ENCODE measurements at places on chromosomes 3 and 15. TPM values are rescaled to one million over a fixed set of nuclear protein-coding genes. Genes with fewer than 3 reads are reported as not detected.
A peak's percentile ranks its signal among the peaks of the same experiment; 100 is the strongest.

DNA sequence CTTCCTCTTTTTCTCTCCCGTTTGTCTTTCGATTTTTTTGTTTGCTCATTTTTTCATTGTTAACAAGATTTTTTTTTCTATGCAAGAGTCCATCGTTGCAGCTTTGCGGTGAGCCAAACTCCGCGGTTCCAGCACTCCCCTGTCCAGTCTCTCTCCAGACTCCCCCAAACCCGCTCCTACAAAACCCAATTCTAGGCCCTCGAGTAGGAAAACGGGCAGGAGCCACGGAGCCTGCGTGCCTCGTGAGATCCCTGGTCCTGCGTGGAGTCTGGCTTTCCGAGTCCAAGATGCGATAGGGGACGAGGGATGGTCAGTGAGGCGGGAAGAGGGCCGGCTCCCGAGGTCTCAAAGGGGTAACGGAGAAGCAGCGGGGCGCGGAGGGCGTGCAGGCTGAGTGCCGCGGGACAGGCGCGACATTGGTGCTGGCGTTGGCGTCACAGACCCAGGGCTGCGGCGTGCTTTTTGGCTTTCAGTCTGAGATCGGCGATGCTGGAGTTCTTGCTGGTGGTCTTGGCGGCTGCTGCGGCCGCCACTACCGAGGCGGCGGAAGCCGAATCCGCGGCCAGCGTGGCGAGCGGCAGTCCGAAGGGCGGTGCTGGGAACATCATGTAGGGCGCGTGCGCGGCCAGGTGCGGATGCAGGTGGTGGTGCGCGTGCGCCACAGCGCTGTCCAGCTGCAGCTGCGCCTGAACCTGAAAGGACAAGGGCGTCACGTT is 8.5 kb downstream of the SHOX2 start:
- DNase-seq = peak; percentile 95

DNA sequence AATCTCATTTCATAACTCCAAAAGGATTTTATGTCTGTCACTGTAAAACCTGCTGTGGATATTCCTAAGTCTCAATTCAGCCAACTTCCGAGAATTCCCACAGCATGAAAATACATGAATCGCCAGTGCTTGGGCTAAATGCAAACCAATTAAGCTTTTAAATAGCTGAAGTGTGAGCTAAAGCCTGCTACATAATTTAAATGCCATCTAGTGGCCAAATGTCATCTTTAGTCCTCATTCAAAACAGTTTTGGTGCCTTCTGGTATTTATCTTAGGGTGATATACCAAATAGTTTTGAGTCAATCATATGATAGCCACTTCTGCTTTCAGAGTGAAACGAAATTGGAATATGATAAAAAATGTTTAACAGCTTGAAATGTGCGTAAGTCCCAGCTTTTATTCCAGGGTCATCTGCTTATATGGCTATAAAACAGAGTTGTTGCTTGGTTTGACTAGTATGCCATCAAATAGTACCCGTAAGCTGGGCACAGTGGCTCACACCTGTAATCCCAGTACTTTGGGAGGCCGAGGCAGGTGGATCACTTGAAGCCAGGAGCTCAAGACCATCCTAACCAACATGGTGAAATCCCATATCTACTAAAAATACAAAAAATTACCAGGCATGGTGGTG is 41.8 kb upstream of the CCNL1 start:
- peak; percentile 81 for DNase-seq

GRCh38 chr3:41600616-41601015 is 361.3 kb downstream of the ULK4 start:
- DNase-seq = no peak

DNA sequence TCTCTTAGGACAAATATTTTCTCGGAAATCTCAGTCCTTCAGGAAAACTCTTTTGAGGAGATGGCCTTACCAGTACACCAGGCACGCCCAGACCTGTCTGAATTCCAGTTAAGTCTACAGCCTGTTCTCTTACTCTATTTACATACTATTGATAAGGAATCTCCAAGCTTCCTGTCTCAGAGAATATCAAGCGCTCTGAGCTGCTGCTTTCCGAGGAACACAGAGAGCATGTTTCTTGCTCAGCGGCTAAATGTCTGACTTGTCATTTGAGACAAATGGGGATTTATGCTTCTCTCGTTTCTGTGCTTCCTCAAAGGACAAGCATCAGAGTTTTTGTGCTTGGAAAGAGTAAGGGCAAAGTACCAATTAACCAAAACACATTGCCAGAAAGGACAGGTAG is 112.4 kb upstream of the CCDC54 start:
- DNase-seq = peak; percentile 41

DNA sequence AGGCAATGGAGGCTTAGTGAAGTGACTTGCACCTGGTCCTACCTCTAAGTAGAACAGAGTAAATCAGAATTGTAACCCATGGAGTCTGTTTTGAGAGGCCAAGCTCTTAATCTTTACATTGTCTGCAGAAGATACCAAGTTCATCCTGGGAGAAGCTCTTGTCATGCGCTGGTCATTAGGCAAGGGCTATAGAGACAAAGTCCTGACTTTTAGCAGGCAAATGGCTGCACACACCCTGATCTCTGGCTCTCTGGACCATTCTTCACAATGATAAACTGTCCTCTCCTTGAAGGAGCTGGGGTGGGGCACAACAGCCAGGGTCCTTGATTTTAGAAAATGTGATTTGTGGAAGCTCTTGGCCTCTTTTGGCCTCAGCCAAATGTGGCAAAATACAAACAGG is 65.4 kb downstream of the MCTP2 start:
- DNase-seq = no peak

- DNase-seq = no peak
Measured at GRCh38 chr15:63462088-63462487, 42.3 kb upstream of the USP3 start.

KLHL25 gene
- 5.2 TPM for polyA plus RNA-seq

DUOXA2 gene
- not detected for polyA plus RNA-seq

GRCh38 chr3:42703695-42704025 is 1.1 kb upstream of the HHATL start:
- DNase-seq = no peak

GRCh38 chr3:98892263-98892662 is 9.2 kb downstream of the DCBLD2 start:
- DNase-seq = no peak

LMAN1L gene
- not detected for polyA plus RNA-seq

DYNLT2B gene
- 36.7 TPM for polyA plus RNA-seq

PLXNA1 gene
- 11.0 TPM for polyA plus RNA-seq

All from GM23338 (cell line).